ENCODE measurements at places on chromosomes 12 and 14. TPM values are rescaled to one million over a fixed set of nuclear protein-coding genes. Genes with fewer than 3 reads are reported as not detected.

Gene GPR132
- under 0.01 TPM for total RNA-seq

GRCh38 chr12:100842156-100842555 lies 47.6 kb downstream of the ANO4 start:
- DNase-seq = peak; percentile 81

Gene RNF212B
- not detected for total RNA-seq

DNA sequence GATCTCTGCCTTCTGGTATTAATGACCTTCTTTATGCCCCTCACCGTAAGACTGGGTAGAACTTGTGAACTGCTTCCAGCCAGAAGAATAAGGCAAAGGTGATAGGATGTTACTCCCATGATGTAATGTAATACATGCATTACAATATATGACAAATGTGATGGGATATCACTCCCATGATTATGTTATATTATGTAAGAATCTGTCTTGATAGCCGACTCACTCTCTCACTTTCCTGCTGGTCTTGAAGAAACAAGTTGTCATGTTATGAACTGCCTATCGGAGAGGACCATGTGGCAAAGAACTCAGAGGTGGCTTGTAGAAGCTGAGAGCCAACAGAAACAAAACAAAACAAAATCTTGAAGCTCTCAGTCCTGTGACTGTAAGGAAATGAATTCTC lies 30.6 kb upstream of the OSBPL8 start:
- no peak for DNase-seq
